T-helper 1 cell (primary cell): ENCODE measurements at places on chromosomes 11 and 22.

GRCh38 chr11:78138694-78139421 is 568 bp downstream of the ALG8 start:
- no peak for DNase-seq

DNA sequence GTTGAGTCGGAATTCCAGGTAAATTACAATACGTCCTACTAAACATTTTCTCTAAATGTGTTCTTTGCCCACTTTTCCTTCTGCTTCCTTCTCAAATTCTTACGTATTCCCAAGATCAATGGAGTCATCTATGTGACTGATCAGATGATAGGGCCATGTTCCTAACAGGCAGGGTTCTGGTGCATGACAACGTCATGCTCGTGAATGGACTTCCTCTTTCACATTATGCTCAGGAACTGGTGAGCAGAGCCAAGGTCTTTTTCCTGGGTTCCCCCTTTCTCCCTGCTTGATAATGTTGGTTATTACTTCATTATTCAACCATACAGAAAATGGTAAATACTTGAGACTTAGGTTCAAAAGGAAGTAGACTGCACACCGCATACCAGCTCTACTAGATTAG is 789.4 kb downstream of the OPCML start:
- DNase-seq = no peak

DNA sequence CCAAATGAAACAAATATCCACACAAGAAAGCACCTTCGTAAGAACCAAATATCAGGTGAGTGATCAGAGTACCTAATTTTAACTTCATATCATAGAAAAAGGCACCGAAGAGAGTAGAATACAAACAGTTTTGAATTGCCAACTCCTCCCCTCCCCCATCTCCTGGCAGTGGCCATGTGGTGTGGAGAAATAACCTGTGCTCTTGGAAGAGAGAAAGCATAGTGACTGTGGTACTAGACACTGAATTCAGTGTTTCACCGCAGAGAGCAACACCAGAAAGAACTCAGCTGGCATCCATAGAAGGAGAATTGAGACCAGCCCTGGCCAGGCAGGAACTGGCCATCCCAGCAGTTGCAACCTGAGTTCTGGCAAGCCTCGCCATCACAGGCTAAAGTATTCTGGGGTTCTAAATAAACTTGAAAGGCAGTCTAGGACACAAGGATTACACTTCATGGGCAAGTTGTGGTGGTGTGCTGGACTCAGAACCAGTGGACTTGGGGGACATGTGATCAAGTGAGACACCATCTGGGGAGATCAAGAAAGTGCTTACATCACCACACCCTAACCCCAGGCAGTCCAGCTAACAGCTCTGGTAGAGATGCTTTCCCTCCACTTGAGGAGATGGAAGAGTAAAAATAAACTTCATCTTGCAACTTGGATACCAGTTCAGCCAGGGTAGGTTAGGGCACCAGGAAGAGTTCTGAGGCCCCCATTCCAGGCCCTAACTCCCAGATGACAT is 1003.2 kb downstream of the NTM start:
- DNase-seq = no peak

DNA sequence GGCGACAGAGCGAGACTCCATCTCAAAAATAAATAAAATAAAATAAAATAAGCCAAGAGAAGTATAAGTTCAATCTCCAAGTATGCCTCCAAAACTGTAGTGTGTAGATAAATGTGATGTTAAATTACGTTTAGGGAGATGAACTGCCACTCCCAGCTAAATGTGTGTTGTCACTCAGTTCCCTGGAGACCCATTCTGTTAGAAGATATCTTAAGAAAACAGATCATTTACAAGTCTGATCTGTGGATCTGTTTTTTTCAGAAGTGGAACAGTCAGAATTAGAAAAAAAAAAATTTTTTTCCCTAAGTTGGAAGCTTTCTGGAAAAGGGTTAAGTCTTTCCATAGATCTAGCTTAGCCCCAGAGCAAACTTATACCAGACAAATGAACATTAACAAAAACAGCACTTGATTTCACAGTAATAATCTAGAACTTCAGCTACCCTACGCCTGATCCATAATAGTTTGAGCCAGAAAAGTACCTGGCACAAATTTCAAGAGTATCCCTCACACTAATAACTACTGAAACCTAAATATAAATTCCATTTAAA is 18.2 kb downstream of the CELF1 start:
- no peak for DNase-seq

DNA sequence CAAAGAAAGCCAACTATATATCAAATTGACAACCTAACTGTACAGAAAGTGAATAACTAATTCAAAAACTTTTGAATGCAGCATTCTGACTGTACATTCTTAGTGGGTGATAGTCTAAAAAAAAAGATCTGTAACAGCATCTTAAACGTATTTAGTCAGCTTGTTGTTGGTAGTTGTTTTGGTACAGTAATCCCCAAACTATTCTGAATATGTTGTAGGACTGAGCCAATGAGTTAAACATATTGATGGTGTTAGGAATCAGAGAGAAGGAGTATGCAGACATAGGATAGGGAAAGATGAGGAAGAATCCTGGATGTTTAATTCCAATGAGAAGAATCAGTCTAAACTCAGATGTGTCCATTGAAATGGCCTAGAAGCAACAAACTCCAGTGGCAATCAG is 41.9 kb upstream of the KIRREL3 start:
- DNase-seq = no peak

DNA sequence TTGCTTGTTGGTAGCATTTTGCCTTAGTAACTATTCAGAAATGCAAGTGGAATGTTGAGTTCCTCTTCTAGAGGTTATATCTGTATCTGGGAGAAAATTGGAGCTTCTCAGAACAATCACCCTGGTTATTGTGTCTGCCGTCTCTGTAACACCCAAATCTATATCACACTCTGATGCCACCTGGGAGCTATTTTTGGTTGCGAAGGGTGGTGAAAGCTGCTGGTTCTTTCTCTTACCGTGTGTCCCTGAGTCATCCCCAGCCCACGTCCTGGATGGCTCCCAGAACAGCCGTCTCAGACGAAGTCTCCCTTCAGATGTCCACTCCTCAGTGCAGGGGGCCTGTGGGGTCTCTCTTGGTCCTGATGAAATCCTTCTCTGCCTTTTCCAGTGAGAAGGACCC is 83.5 kb downstream of the C22orf31 start:
- DNase-seq = no peak

DNA sequence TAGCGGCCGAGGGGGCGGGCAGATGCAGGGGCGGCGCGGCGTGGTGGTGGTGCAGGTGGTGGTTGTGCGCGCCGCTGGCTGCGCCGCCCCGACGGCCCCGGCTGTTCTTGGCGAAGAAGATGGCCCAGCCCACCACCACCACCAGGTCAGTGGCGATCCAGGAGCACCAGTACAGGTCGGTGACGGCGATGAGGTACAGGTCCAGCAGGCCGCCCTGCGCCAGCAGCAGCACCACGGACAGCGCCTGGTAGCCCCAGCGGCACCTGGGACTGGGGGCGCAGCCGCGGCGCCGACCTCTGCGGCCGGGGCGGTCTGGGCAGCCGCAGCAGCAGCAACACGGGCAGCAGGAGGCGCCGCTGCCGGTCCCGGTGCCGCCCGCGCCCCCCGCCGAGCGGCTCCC is 879 bp downstream of the TMEM121B start:
- DNase-seq = peak; percentile 41
